ENCODE measurements at places on chromosomes 4 and X.

DNA sequence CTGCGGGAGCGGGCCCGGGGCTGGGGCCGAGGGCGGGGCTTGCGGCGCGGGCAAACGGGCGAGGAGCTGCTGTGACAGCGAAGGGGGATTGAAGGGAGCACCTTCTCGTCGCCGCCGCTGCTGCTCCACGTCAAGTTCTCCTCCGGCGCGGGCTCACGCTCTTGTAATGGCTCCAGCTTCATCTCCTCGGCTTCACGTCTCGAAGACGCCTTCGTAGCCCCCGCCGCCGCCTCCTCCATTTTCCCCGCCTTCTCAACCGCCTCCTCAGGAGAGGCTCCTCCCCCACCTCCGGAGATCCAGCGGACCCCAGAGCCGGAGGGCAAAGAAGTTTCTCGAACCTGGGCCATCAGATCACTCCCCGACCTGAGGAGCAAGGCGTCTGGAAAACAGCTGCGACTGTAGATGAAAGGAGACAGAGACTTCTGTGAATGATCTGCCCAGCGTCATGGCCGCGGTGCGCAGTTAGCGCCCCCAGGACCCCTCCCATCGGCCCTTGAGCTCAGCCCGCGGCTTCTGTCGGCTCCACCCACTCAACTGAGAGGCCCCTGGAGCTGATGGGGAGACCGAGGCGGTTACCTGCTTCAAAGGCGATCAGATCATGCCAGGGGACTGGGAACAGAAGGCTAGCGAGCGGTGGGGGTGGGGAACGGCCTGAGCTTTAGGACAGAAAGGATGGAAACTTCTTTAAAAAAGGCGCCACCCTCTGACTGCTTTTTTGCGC, 895 bp downstream of the USP51 start:
- DNase-seq: peak; percentile 52

DNA sequence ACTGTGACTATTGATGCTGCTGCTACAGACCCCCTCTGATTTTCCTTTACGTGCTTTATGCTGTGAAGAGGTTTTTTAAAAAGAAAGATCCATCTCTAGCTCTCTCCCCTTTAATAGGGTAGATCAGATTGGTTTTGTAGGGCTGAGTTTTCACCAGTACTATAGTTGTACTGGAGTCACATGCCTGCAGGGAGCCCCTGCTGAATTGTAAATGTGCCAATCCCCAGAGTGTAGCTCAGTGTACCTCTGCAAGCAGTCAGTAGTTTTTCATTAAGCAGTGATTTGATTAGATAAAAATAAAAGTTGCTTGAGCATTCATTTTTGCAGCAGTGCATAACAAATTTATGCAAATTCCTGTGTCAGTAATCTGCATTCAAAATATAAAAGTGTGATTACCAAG, 179.2 kb downstream of the IL1RAPL2 start:
- no peak for DNase-seq

DNA sequence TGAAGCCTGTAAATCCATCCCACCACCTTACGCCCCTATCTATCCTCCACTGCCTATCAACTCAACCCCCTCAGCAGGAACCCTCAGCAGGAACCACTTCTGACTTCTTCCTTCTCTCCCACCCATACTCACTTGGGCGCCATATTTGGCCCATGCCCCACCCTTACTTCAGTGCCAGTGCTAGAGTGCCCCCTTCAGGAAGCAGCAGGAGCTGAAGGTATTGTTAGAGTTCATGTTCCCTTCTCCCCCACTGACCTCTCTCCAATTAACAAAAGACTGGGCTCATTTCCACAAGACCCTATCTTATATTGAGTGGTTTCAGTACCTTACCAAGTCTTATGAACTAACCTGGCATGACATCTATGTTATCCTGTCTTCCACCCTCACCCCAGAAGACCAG, 363.1 kb upstream of the SLIT2 start:
- no peak for DNase-seq

DNA sequence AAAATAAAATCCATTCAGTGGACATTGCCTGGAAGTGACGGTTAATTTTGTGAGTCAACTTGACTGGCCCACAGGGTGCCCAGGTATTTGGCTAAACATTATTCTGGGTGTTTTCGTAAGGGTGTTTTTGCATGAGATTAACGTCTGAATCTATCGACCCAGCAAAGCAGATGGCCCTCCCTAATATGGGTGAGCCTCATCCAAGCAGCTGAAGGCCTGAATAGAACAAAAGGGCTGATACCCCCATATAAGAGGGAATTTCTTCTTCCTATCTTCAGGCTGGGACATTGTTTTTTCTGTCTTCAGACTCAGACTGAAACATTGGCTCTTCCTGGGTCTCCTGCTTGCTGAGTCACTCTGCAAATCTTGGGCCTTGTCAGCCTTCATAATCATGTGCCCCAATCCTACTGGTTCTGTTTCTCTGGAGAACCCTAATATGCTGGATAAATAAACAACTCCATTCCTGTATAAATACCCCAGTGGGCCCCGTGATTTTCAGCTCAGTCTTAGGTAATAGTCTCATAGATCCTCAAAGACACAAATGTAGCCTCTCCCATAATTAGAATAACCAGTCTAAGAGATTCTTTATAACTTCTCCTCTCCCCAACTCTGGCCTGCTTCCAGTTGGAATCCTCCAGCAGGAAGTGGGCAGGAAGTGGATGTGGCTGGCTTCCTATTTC, 33.1 kb upstream of the DDX3X start:
- DNase-seq: no peak

GRCh38 chr4:1492142-1492457, 85.9 kb upstream of the NKX1-1 start:
- no peak for DNase-seq

GRCh38 chrX:39425124-39425806, 624.0 kb downstream of the MID1IP1 start:
- no peak for DNase-seq

DNA sequence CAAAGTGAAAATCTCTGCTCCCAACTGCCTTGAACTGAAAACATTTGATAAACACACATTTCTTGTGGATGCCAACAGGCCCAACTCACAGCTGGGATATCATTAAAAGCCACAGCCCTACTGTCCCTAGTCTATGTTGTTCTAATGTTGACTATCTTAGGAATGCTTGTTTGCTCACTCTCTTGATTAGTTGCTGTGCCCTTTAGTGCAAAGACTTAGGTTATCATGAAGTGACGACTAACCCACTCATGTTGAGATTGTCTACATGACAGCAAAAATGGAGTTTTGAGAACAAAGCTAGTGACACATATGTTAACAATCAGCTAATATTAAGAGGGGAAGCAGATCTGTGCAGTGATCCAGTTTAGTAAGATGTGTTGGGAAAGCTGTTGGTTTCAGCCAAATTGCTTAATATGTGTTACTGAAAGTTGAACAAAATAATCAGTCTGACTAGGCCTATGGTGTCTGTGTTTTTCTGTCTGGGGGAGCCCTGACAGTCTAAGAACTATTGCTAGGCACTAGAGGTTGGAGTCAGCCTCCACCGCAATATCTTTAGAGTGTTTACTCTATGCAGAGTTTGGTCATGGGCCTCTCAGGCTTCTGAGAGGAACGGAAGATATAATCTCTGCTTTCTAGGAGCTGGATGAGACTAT, 125.5 kb downstream of the ATG4A start:
- DNase-seq: no peak

DNA sequence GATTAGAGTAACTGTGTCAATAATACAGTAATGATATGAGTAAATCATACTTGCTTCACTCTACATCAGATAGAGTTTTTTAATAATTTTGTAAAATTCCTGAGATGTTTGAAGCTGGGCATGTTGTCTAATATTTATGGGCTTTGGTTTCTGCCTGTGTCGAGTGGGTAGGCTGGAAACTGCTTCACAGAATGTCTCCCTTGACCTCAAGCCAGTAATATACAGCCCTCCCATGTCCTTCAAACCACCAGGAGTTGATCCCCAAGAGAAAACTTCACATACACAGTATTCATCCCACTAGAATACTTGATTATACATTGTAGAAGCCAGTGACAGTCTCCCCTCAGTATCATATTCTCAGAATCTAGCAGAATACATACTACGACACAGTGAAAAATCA, 284.8 kb upstream of the TENM3 start:
- DNase-seq: no peak

GRCh38 chr4:27217261-27217769, 356.7 kb downstream of the STIM2 start:
- no peak for DNase-seq

DNA sequence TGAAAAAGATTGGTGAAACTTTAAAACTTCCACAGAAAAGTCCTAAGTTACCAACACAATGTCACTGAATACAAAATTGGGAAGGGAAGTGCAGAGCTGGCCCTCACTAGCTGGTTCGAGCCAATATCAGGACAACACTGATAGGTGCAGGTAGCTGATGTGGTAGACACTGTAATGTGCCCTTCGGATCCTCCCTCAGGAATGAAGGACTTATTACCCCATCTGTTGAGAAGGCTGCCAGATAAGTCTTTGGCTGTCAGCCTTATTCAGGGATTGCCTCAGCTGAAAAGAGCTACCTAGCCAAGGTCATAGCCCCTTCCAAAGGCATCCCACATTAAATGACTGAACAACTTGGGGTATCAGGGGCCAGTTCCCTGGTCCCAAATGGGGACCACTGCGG, 5.3 kb downstream of the MCF2 start:
- DNase-seq: no peak

DNA sequence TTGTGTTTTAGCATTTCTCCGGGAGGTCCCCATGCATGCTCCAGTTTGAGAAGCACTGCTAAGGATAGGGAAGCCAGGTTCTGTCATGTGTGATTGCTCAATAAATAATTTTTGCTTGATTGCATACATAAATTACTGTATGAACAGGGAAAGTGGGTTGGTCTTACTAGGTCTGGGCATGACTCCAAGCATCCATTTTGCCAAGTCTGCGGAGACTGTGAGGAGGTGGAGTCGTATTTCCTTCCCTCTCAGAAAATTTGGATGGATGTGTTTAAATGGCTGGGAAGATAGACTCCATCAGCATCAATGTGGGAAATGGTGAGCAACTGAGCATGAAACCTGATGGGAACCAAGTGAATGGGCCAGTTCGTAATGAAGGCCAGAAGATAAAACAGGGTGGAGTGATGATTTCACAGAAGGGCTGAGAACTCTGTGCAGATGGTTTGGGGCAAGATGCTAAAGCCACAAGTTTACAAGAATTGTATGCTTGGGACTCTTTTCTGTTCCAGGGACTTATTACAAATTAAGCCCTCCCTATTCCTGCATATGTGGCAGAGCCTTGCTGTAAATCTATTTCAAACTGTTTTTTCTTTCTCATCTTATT, 84.1 kb downstream of the NHS start:
- DNase-seq: no peak

DNA sequence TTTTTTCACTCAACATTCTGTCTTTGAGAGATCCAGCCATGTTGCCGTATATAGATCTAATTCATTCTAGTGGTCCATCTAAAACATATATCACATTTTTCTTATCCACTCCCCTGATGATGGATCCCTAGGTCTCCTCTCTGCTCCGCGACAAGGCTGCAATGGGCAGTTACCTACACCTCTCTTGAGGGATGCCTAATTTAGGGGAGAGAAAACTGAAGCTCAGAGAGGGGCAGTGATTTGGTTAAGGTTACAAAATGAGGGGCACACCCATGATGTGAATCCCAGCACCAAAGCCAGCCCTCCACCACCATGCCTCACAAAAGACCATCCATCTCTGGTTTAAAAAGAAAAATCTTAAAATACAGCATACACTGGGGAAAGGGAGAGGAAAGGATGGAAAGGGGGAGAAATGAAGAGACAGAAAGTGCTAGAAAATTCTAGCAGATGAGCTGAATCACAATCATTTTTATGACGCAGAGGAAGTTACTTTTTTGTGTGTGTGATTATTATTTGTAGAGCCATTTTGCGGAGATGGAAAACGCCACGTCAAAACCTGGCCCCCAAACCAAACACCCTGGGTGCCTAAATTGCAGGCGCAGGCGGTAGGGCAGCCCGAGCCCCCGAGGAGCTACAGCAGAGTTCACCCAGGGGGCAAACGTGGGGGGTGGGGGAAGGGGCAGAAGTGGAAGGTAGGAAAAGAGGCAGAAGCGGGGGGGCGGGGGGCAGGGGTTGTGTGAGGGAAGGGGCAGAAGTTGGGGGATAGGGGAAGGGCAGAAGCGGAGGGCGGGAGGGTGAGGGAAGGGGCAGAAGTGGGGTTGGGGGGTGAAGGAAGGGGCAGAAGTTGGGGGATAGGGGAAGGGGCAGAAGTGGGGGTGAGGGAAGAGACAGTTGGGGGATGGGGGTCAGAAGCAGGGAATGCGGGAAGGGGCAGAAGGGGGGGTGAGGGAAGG, 1.3 kb upstream of the TSPYL2 start:
- no peak for DNase-seq

Measured in activated CD4-positive, alpha-beta T cell treated with anti-CD3 and anti-CD28 coated beads, Interleukin-2, amount 50 U/mL, for 48 hours (primary cell).